Hematopoietic multipotent progenitor cell treated with erythropoietin and hydrocortisone succinate and interleukin-3 and kit ligand, for 8 days (in vitro differentiated cells): ENCODE measurements at places on chromosomes 6 and 20.

GRCh38 chr20:12337601-12338000, 419.9 kb downstream of the BTBD3 start:
- no peak for DNase-seq

GRCh38 chr6:122654012-122654411, 43.8 kb downstream of the PKIB start:
- no peak for DNase-seq

GRCh38 chr20:1915725-1916124, 20.5 kb downstream of the SIRPA start:
- no peak for DNase-seq

DNA sequence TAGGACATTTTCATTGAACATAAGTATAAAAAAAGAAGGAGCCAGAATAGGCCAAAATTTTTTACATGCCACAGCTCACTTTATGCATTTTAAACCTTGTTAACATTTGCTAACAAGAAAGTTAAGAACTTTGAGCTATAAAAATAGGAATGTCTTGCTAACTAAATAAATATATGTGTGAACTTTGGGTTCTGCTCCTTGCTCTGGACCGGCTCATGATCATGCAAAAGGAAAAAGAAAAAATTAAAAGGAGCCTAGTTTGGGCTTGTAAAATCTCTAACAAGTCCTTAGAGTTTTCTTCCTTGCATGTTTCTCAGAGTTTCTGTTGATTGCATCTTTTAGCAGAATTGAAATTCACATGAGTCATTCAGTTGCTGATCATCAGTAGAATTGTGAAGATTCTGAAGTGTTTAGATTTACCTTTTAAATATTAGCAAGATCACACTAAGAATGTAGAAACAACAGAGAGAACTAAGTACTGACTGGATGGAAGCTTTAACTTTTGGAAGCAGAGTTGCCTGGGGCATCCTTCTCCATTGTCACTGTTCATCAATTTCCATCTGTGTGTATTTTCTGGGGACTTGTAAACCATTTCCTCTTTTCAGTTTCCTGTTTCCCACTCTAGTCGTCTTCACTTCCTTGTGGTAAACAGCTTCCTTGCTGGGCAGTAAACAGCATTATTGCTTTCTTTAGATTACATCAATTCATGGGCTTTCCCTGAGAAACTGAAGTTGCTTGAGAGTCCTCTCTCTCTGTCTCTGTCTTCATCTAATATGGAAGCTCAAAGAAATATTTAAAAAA, 458.4 kb upstream of the BTBD3 start:
- DNase-seq = no peak

- no peak for DNase-seq
These were observed 67.0 kb upstream of the FOXQ1 start for GRCh38 chr6:1244941-1245340.

DNA sequence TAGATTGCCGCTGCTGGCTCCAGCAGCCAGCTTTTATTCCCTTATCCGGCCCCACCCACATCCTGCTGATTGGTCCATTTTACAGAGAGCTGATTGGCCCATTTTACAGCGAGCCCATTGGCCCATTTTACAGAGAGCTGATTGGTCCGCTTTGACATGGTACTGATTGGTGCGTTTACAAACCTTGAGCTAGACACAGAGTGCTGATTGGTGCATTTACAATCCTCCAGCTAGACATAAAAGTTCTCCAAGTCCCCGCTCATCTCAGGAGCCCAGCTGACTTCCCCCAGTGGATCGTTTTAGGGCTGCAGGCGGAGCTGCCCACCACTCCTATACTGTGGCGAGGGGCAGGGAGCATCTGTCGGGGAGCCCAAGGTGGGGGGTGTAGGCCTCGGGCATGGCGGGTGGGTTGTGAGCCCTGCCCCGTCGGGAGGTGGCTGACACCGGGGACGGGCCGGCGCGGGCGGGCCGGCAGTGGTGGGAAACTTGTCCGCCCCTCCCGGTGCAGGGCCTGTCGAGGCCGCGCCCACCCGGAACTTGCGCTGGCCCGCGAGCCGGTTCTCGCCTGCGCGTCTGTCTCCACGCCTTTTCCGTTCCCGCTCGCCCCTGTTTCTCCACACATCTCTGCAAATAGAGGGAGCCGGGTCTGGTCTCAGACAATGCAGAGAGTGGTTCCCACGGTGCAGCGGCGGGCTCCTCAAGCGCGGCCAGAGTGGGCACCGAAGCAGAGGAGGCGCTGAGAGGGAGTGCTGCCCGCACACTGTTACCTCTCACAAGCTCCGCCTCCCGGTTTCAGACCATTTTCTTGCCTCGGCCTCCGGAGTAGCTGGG, 86.1 kb upstream of the STMND1 start:
- DNase-seq = peak; percentile 32

GRCh38 chr20:60131375-60131774, 173.2 kb downstream of the CDH26 start:
- peak; percentile 9 for DNase-seq

GRCh38 chr6:87860902-87861301, 158.9 kb upstream of the AKIRIN2 start:
- DNase-seq = no peak

GRCh38 chr20:61380545-61380915, 128.5 kb downstream of the CDH4 start:
- DNase-seq = no peak

- DNase-seq = peak; percentile 78
These were observed 97.8 kb downstream of the ANKS1A start for GRCh38 chr6:34986845-34987246.

DNA sequence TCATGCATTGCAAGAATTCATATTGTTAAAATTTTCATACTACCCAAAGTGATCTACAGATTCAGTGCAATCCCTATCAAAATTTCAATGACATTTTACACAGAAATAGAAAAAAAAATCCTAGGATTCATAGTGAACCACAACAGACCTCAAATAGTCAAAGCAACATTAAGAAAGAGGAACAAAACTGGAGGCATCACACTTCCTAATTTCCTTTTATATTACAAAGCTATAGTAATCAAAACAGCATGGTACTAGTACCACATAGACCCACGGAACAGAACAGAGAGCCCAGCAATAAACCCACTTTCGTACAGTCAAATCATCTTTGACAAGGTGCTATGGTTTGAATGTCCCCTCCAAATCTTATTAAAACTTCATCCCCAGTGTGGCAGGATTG, 39.7 kb downstream of the NTSR1 start:
- DNase-seq = no peak

GRCh38 chr6:9168669-9169068, 733.3 kb upstream of the SLC35B3 start:
- DNase-seq = no peak

DNA sequence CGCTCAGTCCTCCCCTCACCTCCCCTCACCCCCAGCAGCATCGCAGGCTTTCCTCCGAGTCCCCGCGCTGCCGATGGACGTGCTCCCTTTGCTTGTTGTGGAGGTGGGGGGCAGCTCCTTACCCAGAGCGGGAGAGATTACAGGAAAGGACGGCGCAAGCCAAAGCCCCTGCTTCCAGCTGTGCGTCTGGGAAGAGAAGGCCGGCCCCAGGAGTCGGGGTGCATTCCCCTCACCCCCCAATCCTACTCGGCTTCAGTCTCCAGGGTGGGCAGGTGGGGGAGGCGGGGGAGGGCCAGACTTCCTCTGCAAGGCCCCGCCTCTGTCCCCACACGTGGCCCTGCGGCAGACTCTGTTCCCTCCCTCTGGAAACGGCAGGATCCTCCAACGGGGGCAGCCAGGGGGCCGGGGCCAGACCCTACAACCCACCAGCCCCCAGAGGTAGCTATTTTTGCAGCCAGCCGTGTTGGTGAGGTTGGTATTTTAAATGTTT, 43.6 kb downstream of the NTSR1 start:
- DNase-seq = no peak

DNA sequence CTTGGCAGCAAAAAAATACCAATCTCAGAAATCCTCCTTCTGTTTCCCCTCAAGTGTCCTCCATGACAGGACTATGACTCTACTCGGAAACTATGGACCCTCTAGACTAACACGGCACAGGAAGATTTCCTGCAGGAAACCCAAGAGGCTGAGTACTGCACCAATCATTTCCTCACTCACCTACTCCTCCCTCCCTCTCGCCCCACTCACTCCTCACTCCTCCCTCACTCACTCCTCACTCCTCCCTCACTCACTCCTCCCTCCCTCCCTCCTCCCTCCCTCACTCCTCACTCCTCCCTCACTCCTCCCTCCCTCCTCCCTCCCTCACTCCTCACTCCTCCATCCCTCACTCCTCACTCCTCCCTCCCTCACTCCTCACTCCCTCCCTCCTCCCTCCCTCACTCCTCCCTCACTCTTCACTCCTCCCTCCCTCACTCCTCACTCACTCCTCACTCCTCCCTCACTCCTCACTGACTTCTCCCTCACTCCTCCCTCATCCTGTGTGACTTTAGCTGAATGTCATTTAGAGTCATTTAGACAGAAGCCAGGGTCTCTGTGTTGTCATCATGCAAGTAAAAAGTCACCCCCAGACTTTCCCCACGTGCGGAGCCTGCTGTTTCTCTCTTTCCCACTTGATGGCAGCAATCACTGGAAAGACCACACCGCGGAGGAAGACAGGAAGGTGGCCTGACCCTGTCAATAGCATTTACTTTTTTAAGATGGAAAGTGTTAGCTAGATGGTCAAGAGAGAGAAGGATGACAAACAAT, 226.8 kb upstream of the PDE10A start:
- DNase-seq = peak; percentile 15

- peak; percentile 52 for DNase-seq
These were observed 199.7 kb upstream of the SIM1 start for GRCh38 chr6:100664274-100665040.

DNA sequence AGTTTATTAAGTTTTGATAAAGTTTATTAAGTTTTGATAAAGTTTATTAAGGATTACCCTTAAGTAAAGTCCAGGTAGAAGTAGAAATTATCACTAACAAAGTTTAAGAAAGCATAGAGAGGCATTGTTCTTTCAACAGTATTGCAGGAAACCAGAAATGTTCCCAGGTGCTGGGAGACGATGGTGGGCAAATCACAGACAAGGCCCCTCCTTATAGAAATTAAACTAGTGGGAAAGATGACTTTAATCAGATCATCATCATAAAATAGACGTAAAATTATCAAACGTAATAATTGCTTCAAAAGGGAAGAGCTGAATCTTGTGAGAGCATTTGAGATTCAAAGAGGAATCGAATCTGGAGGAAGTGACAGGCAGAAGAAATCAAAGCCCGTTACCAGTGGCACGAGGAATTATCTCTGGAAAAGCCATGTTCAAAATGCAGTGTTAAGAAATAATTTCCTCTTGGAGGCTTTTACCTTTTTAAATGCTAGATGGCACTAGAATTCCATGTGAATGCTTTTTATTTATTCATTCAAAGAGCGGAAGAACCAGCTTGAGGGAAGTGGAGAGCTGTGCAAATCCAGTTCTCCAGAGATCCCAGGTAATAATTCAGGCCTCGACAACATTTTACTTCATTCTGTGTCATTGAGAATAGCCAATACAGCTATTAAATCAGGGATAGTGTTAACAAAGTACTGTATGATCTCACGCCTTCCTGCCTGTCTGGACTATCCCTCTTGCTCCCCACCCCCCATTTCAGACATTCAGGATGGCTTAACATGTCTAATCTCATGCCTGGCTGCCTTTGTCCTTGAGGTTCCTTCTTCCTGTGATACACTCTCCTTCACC, 1.0 kb upstream of the APMAP start:
- DNase-seq = peak; percentile 59

GRCh38 chr20:59435518-59435917, 135.1 kb downstream of the EDN3 start:
- no peak for DNase-seq

DNA sequence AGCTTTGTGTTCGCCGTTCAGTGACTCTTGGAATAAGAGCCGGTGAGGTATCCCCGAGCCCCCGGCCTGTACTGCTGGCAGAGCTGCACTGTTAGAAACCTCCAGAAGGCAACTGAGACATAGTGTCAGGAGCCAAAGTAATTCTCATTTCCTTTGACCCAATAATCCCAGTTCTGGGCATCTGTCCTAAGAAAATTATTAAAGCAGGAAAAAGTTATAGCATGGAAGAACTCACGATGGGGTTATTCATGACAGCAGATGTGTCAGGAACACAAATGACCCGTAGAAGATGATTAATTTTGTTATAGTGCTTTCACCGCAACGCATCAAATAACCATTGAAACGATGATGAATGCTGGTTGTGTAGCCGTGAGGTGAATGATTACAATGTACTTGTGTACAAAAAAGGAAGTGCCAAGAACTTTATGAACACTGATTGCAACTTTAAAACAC, 20.3 kb downstream of the CYP21A2 start:
- no peak for DNase-seq

- DNase-seq = no peak
These were observed 40.4 kb downstream of the ESF1 start for GRCh38 chr20:13744352-13744751.

DNA sequence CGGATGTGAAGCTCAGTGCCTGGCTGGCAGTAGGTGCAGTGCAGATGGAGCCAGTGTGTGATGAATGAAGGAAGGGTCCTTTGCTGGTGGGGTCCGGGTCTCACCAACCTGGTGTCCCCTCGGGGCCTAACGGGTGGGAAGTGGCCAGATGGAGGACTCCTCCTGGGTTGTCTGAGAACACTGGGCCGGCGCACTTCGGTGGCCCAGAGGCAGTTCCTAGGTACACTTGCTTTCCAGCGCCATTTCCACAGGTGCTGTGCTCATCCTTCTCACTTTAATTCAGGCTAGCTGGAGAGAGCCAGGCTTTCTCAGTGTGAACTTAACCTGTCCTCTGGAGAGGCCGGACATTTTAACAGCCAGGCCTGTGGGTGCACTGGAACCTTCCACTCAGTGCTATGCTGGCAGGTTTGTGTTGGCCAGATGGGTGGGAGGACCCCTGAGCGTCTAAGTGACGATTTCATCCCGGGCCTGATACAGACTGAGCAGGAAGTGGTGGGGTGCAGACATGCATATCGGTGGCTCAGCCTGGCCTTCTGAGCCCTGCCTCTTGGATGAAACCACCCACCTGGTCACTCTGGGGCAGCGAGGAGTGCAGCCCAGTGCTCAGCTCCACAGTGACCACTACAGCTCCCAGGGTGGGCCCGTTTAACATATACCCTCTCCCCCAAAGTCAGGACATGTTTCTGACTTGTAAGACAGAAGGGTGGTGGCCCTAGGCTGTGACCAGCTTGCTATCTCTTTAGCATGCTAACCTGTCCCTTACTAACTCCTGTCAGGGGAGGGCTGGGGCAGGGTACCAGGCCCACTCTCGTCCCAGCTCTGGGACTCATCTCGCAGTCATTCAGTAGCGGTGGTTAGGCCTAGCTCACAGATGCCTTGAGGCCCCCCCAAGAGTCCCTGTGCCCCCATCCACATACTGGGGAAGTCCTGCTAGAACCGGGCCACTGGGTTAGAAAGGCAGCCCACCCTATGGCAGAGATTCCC, 8.2 kb upstream of the PYGB start:
- DNase-seq = no peak

DNA sequence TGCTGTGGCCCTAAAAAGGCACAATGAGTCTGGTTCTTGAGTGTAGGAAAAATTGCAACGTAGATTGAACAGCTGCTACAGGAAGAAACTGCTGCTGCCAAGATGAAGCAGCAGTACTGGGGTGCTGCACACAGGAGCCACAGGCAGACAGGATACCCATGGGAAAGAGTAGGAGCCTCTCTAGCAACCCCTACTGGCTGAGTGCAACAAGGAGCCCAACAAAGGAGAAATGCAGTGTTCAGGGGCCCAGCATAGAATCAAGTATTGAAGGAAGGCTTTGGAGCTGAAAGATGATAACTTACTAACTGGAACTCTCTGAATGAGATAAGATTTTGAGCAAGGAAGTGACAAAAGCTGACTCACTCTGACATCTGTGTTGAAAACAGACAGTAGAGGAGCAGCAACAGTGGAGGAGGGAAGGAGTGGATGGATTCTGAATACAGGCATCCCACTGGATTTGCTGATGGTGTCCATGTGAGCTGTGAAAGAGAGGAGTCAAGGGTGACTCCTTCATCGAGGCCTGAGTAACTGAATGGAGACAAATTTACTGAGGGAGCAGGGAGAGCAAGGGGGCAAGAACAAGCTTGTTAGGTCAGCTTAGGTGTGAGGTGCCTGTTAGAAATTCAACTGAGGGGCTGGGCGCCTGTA, 534.7 kb upstream of the JARID2 start:
- peak; percentile 93 for DNase-seq
